Posterior vena cava (tissue), 2 donors: ENCODE measurements at places on chromosomes 12 and 14. TPM values are rescaled to one million over a fixed set of nuclear protein-coding genes. Genes with fewer than 3 reads are reported as not detected.

FGD4 gene
- 26.7 TPM for total RNA-seq

TAS2R42 gene
- not detected for total RNA-seq

TSFM gene
- total RNA-seq: 15.9 TPM

PPFIA2 gene
- total RNA-seq: 62.6 TPM

NYNRIN gene
- 13.1 TPM for total RNA-seq

FOXN3 gene
- total RNA-seq: 142 TPM

FGF6 gene
- not detected for total RNA-seq

NELL2 gene
- 1.3 TPM for total RNA-seq

ANAPC7 gene
- total RNA-seq: 35.9 TPM

ANG gene
- total RNA-seq: 11.5 TPM

ISCU gene
- total RNA-seq: 119 TPM

PAH gene
- not detected for total RNA-seq

KRT78 gene
- total RNA-seq: not detected

CYP27B1 gene
- total RNA-seq: 0.57 TPM
